ENCODE measurements at places on chromosomes 16 and 17.

DNA sequence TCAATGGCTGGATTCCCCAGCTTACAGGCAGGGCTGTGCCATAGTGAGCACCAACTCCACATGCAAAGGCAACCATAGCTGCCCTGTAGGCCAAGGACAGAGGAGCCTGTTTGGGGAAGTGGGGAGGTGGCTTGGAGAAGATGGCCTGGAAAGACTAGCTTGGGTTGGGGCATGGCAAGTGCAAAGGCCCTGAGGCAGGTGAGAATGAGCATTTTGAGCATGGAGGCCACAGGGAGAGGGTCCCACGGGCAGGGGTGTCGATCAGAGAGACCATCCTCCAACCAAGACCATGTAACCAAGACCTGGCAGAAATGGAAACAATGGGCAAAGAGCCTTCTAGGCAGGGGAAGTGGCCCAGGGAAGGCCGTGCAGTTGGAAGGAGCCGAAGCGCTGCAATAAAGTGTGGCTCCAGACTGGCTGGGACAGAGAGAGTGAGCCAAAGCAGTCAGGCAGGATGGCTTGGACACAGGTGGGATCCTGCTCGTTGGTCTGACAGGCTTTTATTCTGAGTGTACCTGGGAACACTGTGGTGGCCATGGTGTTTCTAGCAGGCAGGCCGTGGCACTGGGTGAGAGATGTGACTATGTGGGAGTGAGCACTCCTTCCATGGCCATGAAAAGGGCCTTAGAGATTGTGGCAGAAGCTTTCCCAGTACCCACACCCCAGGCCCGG is 24.8 kb upstream of the MPRIP start:
- no peak for DNase-seq

GRCh38 chr17:31273516-31273915 is 23.5 kb downstream of the OMG start:
- no peak for DNase-seq

DNA sequence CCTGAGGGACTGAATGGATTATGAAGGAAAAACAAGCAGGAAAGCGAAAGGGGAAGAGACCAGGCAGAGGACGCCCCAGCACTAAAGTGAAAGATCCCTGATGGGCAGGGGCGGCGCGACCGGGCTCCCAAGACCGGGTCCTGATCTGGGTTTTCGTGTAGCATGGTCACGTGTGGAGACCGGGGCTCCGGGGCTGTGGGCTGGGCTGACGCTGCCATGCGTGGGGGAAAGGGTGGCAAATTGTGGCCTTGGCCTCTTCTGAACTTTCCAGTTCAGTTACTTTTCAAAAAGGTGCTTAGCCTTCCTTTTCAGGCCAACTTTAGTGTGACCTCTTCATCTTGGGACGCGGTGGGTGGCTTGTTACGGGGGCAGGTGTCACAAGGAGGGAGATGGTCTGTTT is 57.5 kb downstream of the METRNL start:
- no peak for DNase-seq

- DNase-seq, result no peak
Observed at GRCh38 chr17:1880851-1881630, 51.2 kb downstream of the RPA1 start.

DNA sequence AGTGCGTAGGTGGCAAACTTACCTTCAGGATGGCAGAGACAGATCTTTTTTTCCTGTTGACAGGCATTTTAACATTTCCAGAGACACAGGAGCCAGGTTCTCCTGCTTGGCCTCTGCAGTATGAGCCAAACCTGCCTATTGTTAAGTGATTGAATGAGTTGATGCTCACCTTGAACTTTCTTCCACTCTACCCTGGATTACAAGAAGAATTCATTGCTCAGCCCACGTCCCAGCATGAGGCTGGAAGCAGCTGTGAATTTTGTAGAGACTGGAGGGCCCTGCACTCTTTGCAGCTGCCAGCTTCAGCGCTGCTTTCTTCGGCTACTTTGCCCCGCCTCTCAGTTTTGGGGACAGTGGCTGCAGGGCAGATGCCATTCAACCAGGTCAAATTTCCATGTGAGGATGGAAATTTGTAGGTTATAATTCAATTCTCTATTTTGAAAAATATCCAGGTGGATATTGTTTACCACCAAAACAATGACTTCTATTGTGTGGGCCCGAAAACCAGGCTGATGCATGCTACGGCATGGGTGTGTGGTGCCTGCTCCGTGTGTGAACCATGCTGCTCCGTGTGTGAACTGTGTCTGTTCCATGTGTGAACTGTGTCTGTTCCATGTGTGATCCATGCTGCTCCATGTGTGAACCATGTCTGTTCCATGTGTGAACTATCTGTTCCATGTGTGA is 75.2 kb upstream of the METTL9 start:
- no peak for DNase-seq

GRCh38 chr17:69607162-69607834 is 192.8 kb downstream of the MAP2K6 start:
- DNase-seq, result peak; percentile 6

DNA sequence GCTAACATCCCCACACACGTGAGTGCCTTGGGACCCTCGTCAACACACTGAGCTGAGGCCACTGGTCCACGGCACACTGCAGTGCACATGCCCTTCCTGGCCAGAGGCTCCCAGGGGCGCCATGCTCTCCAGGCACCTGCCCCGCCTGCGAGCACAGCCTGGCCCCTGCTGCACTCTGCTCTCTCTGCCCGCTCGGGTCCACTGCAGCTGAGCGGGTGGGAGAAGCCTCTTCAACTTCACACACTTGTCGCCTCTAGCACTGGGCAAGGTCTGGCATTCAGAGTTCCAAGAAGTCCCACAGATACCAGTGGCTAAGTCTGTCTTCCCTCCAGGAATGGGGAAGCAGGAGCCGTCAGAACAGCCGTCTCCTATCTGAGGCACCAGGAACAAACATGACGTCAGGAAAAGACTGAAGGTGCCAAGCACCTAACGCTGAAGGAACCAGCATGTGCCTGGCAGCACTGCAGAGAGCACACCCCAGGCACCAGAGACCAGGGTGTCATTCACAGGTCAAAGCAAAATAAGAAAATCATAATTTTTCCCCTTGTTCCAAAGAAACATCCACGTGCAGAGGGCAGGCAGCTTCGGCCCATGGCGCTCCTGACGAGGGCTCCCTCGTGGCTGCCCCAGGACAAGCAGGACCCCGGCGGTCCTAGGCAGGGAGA is 82.9 kb downstream of the ZNF778 start:
- no peak for DNase-seq

- DNase-seq, result no peak
Observed at GRCh38 chr17:3038941-3039340, 24.5 kb downstream of the OR1D5 start.

DNA sequence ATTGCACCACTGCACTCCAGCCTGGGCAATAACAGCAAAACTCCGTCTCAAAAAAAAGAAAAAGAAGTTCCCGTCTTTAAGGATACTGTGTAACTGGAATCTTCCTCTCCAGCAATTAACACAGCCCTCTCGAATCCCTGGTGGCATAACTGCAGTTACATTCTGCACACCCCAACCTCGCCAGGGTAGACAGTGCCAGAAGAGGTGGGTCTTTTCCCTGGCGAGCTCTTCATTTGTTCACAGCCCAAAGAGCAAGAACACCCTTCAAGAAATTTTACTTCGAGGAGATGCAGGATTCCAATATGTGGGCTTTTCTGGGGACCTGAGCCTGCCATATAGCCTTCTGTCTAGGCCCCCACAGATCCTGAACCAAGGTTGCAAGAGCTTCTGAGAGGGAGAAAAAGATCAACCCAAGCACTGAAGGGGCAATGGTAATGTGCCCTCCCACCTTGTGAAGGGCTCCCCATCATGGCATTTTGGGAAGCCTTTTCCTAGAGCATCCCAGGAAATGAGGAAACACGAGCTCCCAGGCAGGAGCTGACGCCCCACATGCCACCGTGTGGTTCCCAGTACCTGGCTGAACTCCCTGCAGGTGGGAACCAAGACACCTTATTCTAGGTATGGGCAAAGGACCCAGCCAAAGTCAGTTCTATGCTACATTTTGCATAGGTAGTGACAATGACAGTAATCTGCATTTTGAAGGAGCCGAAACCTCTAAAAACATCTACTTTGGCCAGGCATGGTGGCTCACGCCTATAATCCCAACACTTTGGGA is 26.9 kb downstream of the TK2 start:
- DNase-seq, result no peak

- DNase-seq, result no peak
Observed at GRCh38 chr16:48444574-48444973, 59.4 kb upstream of the SIAH1 start.
